NCI-H345 (cell line): ENCODE measurements at places on chromosomes 7 and 10.

GRCh38 chr10:69073026-69073425, 14.9 kb upstream of the SRGN start:
- no peak for DNase-seq

- no peak for DNase-seq
These were observed 81.0 kb downstream of the SORCS1 start for GRCh38 chr10:107083388-107084009.

GRCh38 chr7:82975811-82976468, 186.7 kb downstream of the PCLO start:
- DNase-seq = no peak

DNA sequence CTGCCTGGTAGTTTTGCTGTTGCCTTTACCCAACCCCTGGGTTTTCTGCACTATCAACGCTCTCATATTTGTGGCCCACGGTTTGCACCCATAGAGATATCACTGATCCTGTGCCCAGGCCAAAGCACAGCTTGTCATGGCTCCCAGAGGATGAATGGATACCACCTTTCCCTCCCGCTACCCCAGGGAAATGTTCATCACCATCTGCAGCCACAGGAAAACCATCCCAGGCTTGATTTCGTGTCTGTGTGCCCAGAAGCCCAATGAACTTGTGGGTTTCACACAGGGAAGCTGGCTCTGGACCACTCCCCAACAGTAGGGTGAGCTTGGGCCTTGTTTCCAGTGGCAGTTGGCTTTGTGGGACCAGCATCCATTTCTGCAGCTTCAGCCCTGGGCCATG, 143.1 kb upstream of the GDF10 start:
- DNase-seq = no peak

GRCh38 chr10:112801748-112802147, 148.3 kb upstream of the TCF7L2 start:
- no peak for DNase-seq

GRCh38 chr10:126913316-126913715, 8.1 kb downstream of the DOCK1 start:
- DNase-seq = no peak

- DNase-seq = no peak
These were observed 139.0 kb upstream of the ADCY1 start for GRCh38 chr7:45435131-45435530.

- peak; percentile 36 for DNase-seq
These were observed 186.8 kb downstream of the USP6NL start for GRCh38 chr10:11424456-11425295.

- no peak for DNase-seq
These were observed 9.1 kb downstream of the RPA3 start for GRCh38 chr7:7709291-7709690.

- DNase-seq = no peak
These were observed 31.1 kb downstream of the RBM17 start for GRCh38 chr10:6119962-6120361.

- DNase-seq = no peak
These were observed 94.2 kb downstream of the MICALL2 start for GRCh38 chr7:1364906-1365570.

- no peak for DNase-seq
These were observed 120.1 kb upstream of the PITRM1 start for GRCh38 chr10:3292636-3293035.

GRCh38 chr10:115167751-115168150, 74.6 kb downstream of the ATRNL1 start:
- no peak for DNase-seq

- no peak for DNase-seq
These were observed 219.9 kb downstream of the CELF2 start for GRCh38 chr10:11237571-11237970.

DNA sequence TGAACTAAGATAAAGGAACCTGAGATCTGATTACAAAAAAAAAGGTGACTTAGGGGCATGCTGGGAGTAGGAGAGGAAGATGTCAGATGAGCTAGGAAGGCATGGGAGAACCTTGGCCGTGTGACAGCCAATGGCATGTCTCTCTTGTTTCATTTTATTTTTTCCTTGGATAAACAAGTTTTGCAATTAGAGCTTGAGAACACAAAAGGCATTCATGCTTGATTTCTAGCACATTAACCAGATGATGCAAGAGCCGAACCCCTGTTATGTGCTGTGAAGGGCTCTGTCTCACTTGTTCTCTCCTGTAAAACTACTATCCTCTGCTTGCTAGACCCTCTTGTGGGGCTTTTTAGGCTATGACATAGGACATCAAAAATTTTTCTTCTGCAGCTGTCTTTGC, 134.3 kb upstream of the ASAH2 start:
- DNase-seq = no peak

DNA sequence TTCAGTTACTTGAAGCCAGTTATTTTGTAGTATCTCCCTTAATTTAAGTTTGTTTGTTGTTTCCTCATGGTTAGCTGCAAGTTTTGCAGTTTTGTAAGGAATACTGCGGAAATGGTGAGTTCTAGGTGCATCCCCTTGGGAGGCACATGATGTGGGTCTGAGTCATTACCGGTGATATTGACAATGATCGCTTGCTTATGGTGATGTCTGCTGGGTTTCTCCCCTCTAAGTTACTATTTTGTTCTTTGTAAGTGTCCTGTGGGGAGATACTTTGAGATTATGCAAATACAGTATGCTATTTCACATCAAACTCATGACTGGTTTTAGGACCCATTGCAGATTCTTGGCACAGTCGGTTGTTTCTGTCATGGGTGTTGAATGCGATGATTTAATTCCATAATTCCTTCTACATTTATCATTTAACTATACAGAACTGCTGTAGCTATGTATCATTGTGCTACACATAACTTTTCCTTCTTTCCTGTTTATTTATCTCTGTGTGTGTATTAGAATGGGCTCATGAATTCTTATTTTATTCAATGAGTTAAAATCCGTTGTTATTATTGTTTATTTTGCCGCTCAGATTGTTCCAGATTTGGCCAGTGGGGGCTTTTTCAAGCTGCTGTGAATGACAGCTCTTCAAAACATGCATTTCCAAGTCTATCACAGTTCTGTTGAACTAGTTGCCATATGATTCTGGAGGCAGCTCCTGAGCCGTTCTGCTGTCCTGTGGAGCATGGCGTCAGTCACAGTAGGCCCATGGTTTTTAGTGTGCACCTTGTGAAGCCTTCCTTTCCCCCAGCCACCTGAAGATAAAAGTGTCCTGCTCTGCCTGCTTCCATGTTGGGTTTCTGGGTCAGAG, 18.4 kb downstream of the TSPAN14 start:
- DNase-seq = no peak

DNA sequence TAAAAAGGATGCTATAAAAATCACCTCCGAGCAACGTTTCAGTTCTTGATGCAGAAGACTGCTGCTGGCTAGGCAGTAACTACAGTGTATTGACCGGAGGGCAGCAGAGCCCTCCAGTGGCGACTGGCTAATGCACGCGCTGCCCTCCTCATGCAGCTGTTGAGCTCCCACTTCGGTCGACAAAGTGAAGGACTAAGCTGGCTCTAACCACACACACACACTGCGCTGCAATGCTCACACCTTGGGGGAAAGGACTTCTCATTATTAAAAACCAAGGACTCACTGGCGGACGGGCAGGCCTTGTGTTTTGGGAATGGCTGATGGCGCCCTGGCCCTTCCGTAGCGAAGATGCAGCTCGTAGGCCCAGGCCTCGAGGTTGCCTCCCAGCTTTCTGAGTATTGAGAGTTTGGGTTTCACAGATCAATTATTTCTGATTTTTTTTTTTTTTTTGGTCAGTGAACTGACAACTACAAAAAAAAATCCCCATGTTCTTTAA, 120.9 kb upstream of the DIP2C start:
- DNase-seq = peak; percentile 8

DNA sequence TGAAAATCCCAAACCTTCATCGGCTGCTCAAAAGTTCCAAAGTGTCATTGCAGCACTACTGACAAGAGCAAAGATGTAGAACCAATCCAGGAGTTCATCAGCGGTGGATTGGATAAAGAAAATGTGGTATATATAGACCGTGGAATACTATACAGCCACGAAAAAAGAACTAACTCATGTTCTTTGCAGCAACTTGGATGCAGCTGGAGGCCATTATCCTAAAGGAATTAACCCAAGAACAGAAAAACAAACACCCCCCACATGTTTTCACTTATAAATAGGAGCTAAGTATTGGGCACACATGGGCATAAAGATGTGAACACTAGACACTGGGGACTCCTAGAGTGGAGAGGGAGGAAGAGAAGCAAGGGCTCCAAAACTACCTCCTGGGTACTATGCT, 31.6 kb downstream of the PHYH start:
- no peak for DNase-seq

- no peak for DNase-seq
These were observed 267.5 kb downstream of the GATA3 start for GRCh38 chr10:8321990-8322389.

GRCh38 chr10:121774813-121775212, 153.0 kb downstream of the ATE1 start:
- no peak for DNase-seq

DNA sequence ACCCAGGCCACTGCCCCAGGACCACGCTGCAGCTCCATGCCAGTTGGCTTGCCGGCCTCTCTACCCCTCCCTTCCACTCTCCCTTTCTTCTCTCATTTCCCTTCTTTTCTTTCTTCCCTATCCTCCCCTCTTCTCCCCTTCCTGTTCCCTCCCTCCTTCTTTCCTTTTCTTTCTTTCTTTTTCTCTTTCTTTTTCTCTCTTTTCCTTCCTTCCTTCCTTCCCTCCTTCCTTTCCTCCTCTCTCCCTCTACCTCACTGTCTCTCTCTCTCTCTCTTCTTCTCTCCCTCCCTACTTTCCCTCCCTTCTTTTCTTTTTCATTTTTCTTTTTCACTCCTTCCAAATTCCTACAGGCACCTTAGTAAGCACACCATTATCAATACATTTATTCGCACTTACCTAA, 30.3 kb upstream of the R3HCC1L start:
- DNase-seq = no peak

GRCh38 chr10:33336582-33337325, 2.3 kb upstream of the NRP1 start:
- no peak for DNase-seq

DNA sequence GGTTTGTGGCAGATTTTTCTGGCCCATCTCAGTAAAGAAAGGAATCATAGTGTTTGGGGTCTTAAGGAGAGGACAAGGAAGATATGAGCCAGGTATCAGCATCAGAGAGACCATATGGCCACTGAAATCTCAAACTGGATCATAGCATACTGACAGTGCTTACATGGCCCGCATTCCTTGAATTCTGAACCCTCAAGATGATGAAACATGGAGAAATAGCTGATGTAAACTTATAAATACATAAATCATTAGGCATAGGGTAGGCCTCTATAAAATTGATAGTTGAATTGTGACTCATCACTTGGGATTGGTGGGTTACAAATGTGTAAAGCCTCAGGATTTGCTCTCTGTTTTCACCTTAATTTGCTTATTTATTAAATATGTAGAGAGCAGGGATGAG, 688.5 kb downstream of the CNTNAP2 start:
- DNase-seq = no peak

- no peak for DNase-seq
These were observed 26.6 kb downstream of the NRP1 start for GRCh38 chr10:33307835-33308234.

GRCh38 chr7:94300176-94300835, 94.4 kb upstream of the COL1A2 start:
- no peak for DNase-seq

DNA sequence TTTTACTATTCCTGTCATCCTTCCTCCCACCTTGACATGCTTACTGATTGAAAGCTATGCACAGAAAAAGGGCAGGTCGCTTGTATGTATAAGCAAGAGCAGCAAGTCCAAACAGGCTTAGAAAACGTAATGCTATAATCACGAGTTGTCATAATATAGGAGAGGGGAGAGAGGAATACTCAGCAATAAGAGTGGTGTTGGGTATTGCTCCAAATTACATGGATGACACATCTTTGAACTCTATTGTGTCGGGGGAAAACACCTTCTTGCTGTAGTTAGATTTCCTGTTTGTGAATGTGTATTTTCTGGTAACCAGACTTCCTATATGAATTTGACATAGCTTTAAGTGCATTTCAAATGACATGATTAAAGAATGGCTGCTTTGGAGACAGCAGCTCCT, 7.5 kb downstream of the MET start:
- no peak for DNase-seq

- no peak for DNase-seq
These were observed 46.6 kb upstream of the NCAPG2 start for GRCh38 chr7:158751199-158751598.

- DNase-seq = no peak
These were observed 126.7 kb downstream of the RAPGEF5 start for GRCh38 chr7:22230238-22230637.

DNA sequence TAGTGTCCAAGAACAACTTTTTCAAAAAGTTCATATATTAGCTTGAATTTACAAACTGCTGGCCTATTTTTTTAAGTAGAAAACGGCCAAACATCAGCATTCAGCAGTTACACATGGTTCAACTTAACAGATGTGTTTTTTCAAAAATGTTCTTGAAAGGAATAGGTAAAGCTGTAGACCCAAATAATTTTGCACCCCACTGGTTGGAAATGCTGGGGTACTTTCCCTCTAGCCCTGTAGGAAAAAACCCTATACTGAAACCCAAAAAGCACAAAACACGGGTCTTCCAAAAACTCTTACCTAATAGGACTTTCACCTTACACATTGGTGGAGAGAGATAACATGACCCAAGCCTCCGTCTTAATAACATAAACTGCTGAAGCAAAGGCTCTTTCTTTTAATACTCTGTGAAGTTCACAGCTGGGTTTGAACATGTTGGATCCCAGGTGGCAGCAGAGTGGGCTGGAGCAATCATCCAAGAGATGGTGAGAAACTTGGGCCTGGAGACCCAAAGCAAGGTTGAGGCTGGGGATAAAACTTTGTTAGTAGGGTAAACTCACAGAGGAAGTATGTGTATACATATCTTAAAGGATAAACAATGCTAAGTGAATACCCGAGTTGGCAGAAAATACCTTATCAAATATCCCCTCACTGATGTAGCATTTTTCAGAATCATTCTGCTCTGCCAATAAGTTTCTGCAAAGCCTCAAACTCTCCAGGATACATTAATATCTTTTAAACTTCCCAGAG, 629 bp upstream of the DNAJC9 start:
- no peak for DNase-seq

DNA sequence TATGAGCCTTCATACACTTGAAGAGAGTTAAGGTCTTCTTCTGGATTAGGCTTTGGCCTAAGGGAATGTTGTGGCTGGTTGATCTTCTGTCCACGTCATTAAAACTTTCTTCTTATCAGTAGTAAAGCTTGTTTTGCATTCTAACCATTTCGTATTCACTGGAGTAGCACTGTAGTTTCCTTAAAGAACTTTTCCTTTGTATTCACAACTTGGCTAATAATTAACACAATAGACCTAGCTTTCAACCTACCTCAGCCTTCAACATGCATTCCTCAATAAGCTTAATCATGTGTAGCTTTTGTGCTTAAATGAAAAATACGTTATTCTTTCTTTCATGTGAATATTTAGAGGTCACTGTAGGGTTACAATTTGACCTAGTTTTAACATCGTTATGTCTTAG, 42.8 kb downstream of the AKR1C8 start:
- no peak for DNase-seq
